ENCODE measurements at places on chromosomes 11 and 22.
A peak's percentile ranks its signal among the peaks of the same experiment; 100 is the strongest.

DNA sequence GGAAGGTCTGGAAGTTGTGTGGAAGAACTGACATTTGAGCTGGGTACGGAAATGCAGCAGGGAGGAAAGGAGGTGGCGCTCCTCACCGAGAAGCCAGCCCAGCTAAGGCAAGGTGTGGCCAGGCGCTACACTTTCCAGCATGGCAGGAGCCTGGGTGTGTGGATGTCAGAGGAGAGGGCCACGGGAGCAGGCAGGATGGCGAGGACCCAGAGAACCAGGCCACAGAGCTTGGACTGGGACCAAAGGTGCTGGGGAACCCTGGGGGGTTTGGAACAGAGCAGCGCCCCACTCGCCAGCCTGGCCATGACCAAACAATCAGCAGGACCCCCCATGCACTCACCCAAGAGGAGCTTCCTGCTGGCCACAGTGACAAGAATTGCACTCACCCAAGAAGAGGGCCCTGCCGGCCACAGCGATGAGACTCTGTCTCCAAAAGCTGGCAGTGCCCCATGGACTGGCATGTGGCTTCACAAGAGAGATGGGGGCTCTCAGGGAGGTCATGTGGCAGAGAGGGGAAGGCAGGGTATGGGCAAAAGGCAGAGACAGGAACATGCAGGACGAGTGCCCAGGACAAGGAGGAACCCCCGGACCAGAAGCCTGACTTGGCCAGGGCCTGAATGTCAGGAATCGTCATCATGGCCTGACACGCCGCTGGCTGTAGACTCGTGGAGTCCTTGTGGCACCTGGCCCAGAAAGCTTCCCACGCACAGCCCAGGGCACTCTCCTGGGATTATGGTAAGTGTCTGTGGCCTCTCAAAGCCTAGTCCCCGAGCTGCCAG, 45.4 kb downstream of the IGF2 start:
- no peak for DNase-seq

GRCh38 chr11:45079943-45080719, 66.3 kb upstream of the PRDM11 start:
- DNase-seq = peak; percentile 34

- DNase-seq = no peak
Observed at GRCh38 chr11:69654001-69654659, 13.2 kb downstream of the CCND1 start.

GRCh38 chr11:122494221-122494620, 161.3 kb upstream of the UBASH3B start:
- no peak for DNase-seq

- DNase-seq = no peak
Observed at GRCh38 chr11:46106530-46107407, 14.5 kb downstream of the PHF21A start.

DNA sequence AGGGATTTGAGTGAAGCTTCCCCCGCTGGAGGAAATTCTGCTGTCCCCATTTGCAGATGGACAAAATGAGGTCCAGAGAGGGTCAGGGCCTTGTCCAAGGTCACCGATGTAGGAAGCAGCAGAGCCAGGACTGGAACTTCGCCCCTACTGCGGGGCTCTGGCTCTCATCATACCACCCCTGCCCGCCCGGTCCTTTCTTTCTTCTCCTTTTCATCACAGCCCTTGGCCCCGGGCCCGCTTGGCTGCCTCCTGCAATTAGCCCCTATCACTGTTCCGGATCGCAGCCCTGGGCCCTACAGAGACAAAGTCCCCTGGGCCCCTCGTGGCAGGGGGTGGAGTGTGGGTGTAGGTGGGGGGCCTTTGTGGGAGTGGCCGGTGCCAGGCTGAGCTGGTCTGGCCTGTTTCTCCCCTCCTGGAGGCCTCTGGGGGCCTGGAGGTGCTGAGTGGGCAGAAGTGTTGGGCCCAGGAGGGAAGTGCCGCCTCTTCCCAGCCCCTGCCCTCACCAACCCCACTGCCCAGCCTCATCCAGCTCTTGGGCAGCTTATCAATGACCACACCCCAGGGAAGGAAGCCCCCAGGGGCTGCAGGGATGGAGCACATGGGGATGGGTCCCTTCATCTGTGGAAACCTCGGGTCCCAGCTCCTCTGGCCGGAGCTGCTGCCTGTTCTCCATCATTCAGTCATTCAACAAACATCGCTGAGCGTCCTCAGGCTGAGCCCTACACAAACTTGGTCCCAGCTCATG, 3.4 kb downstream of the EMID1 start:
- no peak for DNase-seq

DNA sequence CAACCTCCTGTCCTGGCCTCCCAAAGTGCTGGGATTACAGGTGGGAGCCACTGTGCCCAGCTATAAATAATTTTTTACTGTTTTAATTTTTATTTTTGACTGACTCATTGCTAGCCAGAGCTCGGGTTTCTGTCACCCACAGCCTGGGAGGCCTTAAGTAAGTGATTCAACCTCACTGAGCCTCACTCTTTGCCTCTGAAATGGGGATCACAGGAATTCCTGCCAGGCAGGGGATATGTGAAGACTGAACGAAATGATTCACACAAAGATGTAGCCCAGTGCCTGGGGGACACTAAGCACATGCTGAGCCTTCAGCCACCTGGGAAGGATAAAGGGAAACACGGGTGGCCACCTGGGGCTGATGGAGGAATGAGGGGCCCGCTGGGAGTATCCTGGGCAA, 3.8 kb upstream of the LRRC74B start:
- no peak for DNase-seq

All from stimulated activated CD4-positive, alpha-beta T cell treated with anti-CD3 and anti-CD28 coated beads, Interleukin-12 subunit alpha, Interleukin-12 subunit beta, amount 100 ng/mL, for 4 hours (primary cell).